Stimulated activated CD8-positive, alpha-beta memory T cell treated with anti-CD3 and anti-CD28 coated beads, Interleukin-2, amount 100 ng/mL, for 1 hour (primary cell): ENCODE measurements at places on chromosomes 2 and 18.

DNA sequence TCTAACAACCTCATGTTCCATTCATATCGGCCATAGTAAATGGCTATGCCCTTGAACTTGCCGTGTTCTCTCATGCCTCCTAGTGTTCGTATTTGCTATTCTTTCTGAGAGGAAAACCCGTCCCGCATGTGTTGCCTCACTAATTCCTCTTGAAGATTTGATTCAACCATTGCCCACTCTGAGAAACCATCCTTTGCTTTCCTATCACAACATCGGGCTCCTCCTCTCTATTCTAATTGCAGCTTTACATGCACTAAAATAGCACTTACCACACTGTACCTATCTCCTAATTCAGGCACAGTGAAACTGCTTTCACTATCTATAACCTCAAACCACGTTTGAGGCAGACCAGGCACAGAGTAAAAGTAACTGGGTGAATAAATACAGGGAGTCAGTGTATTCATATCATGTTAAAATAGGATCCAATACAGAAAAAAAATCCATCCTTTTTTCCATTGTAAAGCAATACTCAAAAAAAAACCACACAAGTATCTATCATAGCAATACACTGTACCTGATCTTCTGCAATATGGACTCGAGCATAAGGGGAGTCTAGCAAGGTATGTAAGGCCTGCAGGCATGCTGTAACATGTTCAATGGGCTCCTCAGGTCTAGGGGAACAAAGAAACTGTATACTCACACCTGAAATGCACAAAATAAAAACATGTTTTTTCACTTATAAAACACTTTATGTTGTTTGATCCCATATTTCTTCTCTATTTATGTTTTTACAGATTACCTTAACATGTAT lies 39.0 kb upstream of the STRN start:
- no peak for DNase-seq

- no peak for DNase-seq
Measured at GRCh38 chr2:121992700-121993099, 237.2 kb downstream of the TSN start.

DNA sequence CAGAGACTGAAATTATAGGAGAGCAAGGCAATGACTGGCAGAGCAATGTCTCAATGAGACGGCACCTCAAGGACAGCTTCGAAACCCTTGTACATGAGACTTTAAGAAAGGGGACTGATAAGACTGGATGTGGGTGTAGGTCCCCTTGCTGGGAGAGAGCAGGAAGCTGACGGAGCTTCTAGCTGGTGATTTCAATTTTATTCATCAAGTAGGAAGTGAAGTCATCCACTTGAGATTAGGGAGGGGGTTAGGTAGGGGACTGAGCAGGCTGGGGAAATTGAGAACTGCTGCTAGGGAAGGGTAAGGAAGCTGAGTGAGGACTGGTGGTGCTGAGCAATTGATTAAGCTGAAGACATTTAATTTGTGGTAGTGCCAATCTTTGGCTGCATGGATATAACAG lies 99.5 kb upstream of the ITGB6 start:
- no peak for DNase-seq

DNA sequence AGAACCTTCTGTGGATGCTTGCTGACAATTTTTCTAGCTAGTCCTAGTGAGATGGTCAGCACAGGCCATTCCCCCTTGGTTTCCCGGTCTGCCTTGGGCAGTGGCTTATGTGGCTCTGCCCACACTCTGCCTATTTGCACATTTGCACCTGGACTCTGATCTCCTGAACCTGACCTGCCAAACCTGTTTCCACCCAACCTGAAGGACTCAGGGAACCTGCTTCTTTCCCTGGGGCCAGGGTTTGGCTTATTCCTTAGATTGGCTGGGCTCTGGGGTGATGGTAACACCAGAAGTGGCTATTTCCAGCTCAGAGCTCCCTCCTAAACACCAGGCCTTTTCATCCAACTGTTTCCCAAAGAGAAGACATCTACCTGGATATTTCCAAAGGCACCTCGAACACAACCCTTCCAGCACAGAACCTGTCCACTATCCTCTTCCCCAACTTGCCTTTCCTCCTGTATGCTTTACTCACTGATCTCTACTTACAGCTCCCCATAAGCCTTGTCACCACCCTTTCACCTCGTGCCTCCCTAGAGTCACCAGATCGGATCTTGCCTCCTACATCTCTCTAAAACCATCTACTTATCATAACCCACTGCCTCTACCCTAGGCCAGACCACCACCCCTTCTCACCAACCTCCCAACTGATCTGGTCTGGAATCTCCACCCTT lies 5.8 kb upstream of the MTA3 start:
- no peak for DNase-seq

- DNase-seq: no peak
Measured at GRCh38 chr2:11955884-11956291, 209.5 kb downstream of the LPIN1 start.

DNA sequence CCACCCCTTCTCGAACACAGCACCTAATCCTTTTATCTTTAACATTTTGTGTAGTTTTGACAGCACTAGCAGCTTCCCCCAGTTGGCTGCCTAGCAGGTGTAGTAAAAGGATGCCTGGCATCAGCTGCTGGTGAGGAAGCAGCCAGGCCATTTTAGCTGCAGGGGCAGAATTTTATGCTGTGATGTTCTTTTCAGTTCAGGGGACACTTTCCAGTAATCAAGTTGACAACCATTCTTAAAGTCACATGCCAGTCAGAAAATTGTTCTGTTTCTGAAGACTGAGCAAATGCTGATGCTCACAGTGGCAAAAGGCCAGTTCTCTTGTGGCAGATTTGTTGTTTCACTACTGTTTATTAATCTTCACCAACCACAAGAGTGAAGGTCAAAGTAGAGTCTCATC lies 570.8 kb downstream of the CCDC85A start:
- no peak for DNase-seq

DNA sequence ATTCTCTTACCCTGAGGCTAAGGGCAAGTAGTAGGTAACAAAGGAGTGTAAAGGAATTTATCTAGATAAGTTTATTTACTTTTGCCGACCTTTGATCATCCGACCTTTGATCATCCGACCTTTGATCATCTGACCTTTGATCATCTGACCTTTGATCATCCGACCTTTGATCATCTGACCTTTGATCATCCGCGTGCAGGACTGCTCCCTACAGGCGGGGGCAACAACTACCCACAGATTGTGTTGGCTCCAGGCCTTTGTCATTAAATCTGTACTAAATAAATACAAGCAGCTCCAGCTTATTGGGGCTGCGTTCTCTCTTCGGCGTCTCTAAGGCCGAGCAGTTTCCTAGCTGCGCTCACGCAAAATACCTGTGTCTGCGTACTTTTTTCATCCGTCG lies 56.6 kb downstream of the ZNF638 start:
- no peak for DNase-seq

- no peak for DNase-seq
Measured at GRCh38 chr18:74142252-74142651, 5.4 kb downstream of the FBXO15 start.
